Cerebellar nuclear complex (tissue), 1 donor: ENCODE measurements at places on chromosomes 6 and 20.

- peak; percentile 12 for DNase-seq
Observed at GRCh38 chr6:90131614-90132423, 164.8 kb downstream of the BACH2 start.

GRCh38 chr6:149451376-149452036 lies 33.3 kb downstream of the ZC3H12D start:
- DNase-seq: no peak

DNA sequence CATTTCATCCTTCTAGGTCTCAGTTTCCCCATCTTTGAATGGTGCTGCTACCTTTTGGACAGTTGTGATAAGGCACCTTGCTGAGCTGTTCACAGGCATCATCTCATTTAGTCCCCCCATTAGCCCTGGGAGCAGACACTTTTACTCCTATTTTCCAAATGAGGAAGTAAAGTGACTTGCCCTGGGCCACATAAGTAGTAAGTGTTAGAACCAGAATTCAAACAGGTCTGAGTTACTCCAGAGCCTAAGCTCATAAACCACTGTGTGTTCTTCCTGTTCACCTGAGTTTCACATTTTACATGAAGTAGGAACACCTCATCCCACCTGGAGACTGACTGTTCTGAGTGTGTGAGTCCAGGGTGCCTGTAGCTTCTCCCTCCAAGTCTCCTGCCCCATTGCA lies 43.5 kb upstream of the EPB41L1 start:
- DNase-seq: no peak

- no peak for DNase-seq
Observed at GRCh38 chr20:41340327-41341055, at the start of gene LPIN3. TSS of gene LPIN3 (plus strand) at chr20:41340821. CDS start at chr20:41345804, 4,983 bp downstream.

- DNase-seq: no peak
Observed at GRCh38 chr6:125678601-125679000, 70.8 kb upstream of the HEY2 start.

- no peak for DNase-seq
Observed at GRCh38 chr6:154350293-154350692, 6.3 kb downstream of the IPCEF1 start.

- no peak for DNase-seq
Observed at GRCh38 chr6:154410619-154411072, 54.0 kb upstream of the IPCEF1 start.

GRCh38 chr6:24547243-24547642 lies 52.5 kb downstream of the ALDH5A1 start:
- no peak for DNase-seq

- DNase-seq: no peak
Observed at GRCh38 chr6:36920546-36920945, 34.0 kb upstream of the PI16 start.

- no peak for DNase-seq
Observed at GRCh38 chr20:58604128-58604881, 46.8 kb upstream of the STX16 start.

- DNase-seq: no peak
Observed at GRCh38 chr6:142152746-142153145, 5.7 kb downstream of the VTA1 start.

DNA sequence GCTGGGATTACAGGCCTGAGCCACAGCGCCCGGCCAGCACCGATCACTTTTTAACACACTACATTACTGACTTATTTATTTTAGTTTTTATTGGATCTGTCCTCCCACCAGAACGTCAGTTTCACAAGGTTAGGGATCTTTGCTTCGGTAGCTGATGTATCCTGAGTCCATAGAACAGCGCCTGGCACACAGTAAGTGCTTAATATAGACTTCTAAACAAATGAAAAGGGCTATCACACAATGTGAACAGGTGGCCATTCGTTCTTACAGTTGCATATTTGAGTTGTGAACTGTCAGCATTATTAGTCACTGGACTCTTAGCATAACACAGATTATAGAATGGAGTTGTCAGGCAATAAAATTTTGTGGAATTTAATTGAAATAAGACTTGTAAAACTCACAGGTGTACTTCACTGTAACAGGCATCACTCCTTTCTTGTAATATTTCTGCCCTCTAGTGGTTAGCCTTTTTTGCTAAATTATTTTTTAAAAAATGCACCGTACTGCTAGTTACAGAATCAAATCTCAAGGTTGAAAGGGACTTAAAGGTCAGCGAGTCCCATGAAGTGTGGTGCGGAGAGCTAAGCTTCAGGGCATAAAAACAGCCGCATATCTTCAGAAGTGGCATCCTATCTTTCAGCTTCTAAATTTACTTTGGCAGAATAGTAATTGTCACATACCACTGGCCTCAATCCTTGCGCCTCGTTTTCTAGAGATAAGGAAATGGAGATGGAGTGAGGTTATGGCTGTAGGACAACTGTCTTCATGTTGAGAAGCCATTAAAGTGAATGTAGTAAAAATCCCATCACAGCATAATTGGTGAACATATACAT lies 3.4 kb upstream of the TBC1D7 start:
- no peak for DNase-seq

GRCh38 chr6:156890627-156891314 lies 113.6 kb downstream of the ARID1B start:
- DNase-seq: no peak

DNA sequence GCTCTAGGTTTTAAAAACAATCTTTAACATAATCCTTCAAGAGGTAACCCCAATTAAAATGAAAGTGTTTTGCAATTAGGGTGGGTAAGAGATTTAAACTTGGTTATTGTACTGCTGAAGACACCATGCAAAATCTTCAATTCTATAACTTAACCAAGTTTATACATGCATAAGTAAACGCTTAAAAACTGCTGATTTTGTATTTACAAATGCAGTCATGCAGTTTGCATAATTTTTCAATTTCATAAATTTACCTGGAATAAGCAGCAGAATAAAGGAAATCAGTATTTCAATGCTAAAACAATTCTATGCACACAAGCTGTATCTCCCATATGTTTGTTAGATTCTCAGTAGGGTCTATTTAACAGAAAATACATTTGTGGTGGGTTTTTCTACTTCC lies 22.9 kb downstream of the SSR1 start:
- no peak for DNase-seq

GRCh38 chr6:57257911-57258541 lies 35.9 kb upstream of the RAB23 start:
- no peak for DNase-seq

DNA sequence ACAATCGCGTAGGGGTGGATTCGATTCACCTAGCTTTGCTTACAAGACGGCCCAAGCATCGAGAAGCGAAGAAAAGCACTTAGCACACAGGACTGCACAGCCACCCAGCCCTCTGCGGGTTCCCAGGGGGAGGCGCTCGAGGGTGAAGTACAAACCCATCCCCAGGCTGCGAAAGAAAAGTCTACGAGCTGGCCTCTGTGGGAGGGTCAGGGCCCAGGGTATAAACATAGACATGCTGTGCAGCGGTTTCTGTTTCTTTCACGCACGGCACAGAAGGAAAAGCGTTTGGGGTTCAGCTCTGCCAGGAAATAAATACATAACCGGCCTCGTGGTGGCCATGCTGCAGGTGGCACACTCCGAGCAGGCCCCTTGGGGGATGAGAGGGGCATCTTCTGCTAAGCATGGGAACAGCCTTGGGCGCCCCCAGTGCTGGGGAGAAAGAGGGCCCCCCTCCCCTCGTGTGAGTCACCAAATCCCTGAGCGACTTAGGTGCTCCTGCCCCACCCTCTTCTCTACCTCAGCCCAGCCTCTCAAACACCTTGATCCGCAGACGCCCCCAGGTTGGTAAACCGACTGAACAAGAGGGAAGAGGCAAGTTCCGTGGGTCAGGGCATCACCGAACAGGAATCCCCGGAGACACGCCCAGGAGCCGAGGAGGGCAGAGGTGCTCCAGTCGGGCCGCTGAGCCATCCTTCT lies 91.6 kb upstream of the RIPOR2 start:
- DNase-seq: no peak

- no peak for DNase-seq
Observed at GRCh38 chr6:134626086-134626485, 308.2 kb upstream of the SGK1 start.

GRCh38 chr20:25280051-25280573 lies 32.2 kb downstream of the PYGB start:
- DNase-seq: peak; percentile 12

DNA sequence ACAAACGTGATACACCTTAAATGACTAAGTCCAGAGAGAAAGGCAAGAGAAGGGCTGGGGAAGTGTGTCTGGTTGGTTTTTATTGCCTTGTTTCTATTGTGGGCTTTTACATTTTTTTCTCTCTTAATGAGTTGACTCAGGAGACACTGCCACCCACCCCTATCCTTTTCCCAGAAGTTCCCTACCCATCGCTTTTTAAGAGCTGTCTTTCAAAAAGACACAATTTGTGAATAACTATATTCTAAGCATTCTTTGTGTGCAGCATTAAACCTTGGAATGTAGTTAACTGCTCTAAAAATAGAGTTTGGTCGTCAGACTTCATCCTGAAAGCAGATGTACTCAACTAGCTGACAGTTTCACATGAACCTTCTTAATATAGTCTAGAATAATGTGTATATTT lies 174.9 kb downstream of the ISM1 start:
- no peak for DNase-seq

DNA sequence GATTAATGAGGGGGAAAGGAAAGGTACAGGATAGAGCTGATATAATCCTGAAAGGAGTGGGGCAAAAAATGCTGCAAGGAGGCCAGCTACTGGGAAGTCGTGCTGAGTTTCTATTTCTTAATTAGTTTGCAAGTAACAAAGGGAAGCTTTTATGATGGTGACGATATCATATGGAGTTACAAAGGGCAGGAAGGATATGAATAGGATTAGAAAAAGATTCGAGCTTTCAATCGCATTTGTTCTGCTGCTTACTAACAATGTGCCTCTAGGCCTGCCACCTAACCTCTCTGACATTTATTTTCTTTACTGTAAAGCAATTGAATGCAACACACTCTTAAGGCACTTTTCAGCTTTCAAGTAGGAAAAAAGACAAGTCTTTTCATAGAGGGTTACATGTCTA lies 219.2 kb downstream of the CLVS2 start:
- no peak for DNase-seq

DNA sequence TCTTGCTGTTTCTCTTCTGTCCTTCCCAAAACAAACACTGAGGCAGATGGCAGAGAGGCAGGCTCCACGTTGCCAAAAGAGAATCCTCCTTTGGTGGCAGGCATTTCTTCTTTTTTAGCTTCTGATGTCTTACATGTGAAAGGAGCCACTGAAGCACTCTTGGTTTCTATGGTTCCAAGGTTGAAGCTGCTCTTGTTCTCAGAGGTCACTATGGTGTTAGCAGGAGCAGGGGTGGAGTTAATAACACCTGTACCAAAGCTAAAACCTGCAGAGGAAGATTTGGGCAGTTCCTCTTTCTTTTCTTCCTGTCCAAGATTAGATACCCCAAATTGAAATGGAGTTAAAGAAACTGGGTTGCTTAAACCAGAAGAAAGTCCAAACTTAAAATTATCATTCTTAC lies 28.8 kb downstream of the FAM8A1 start:
- DNase-seq: no peak

DNA sequence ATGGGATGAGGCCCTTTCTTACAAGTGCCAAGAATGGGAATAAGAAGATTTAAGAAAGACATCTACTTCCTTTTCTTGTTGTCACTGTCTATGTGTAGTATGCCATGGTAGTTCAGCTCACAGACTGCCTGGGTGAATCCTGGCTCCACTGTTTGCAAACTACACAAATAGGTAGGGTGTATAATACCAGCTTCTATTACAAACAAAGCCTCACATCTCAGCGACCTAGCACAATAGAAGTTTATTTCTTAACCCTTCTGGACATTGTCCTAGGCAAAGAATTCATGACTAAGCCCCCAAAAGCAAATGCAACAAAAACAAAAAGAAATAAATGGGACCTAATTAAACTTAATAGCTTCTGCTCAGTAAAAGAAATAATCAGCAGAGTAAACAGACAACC lies 74.5 kb downstream of the LINC00237 start:
- DNase-seq: no peak
